ENCODE measurements at places on chromosomes 12 and 14.

- DNase-seq, result no peak
These were observed 17.2 kb upstream of the RAD52 start for GRCh38 chr12:966724-967123.

DNA sequence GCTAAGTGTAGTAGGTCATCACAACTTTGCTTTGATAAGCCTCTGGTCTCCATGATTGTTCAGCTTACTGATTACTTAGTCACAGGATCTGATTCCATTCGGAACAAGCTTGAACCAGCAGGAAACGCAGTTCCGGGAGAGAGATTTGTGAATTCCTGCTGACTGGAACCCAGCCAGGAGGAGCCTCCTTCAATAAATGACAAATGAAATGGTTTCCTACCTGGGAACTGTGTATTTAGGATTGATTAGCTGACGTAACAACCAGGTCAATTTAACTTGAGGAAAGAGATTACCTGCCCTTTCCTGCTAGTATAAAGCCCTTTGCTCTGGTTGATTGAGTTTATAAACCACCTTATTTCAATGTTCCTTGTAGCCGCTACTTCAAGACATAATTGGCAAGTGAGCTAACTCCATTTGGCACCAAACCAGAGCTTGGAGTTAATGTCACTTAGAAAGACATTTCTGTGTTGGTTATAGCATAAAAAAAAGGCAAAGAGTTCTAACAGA lies 35.1 kb upstream of the KCNH3 start:
- DNase-seq, result no peak

DNA sequence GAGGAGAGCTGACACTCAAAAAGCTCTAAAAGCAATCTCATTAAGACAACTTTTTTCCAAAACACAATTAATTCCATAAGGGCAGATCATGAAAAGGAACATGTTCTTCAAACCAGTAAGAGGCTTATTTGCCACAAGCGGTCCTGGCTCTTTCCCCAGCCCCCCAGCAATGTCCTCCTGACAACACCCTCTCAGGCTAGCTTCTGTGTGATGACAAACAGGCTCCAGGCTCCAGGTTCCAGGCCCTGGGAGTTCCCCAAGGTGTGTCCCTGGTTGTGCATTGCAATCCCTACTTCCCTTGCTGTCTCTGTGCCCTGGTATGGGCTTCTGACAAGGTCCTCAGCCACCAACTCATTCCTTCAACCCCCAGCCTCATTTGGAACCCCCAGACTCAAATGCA lies 8.9 kb downstream of the HVCN1 start:
- DNase-seq, result no peak

- peak; percentile 65 for DNase-seq
These were observed 869 bp upstream of the NOVA1 start for GRCh38 chr14:26598672-26599131.

GRCh38 chr12:94222351-94223084 lies 74.1 kb downstream of the PLXNC1 start:
- no peak for DNase-seq

DNA sequence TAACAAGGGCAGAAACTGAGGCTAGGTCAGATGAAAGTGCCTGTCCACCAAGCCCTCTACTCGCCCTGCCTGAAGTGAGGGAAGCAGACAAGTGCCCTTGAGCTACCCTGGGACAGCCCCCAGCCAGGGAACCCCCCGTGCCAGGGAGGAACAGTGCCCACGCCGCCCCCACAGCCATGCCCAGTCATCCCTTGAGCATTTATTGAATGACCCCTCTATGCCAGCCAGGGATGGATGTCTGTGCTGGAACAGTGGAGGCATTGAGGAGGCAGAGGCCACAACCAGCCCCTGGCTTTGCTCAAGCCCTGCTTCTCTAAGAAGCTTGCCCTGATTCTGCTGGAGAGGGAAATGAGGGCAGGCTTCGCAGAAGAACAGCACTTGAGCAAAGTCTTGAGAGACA lies 3.7 kb upstream of the AQP6 start:
- peak; percentile 87 for DNase-seq

Data from globus pallidus (tissue), 1 donor.